ENCODE measurements at places on chromosomes 12 and 14.

DNA sequence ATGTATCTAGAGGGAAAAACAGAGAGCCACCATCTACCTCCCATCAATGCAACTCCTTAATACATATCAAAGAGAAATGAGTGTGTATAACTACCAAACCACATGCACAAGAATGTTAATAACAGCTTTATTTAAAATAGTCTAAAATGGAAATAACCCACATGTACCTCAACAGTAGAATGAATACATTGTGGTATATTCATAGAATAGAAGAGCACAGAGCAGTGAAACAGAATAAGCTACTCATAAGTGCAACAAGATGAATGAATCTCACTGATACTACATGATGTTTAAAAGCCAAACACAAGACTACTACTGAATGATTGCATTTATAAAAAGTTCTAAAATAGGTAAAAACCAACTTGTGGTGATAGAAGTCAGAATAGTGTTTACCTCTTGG, 232.5 kb downstream of the BTG1 start:
- DNase-seq, result no peak

GRCh38 chr12:50979369-50980052, 27.2 kb downstream of the HIGD1C start:
- no peak for DNase-seq

GRCh38 chr12:24798335-24798734, 150.6 kb downstream of the BCAT1 start:
- DNase-seq, result no peak

- DNase-seq, result no peak
Measured at GRCh38 chr12:65879878-65880277, 55.6 kb downstream of the HMGA2 start.

- no peak for DNase-seq
Measured at GRCh38 chr14:32571995-32572866, 243.1 kb downstream of the AKAP6 start.

DNA sequence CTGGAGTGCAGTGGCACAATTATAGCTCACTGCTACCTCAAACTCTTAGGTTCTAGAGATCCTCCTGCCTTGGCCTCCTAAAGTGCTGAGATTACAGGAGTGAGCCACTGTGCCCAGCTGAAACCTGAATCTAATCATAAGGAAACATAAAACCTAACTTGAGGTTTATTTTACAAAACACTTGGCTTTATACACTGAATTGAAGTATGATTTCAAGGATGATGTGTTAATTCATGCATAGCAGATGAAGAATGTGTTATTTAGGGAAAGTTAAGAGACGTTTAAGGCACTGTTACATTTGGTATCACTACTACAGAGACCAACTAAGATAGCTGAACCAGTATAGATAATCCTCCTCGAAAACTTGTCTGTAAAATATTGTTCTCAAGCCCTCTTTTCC, 6.4 kb downstream of the DICER1 start:
- no peak for DNase-seq

DNA sequence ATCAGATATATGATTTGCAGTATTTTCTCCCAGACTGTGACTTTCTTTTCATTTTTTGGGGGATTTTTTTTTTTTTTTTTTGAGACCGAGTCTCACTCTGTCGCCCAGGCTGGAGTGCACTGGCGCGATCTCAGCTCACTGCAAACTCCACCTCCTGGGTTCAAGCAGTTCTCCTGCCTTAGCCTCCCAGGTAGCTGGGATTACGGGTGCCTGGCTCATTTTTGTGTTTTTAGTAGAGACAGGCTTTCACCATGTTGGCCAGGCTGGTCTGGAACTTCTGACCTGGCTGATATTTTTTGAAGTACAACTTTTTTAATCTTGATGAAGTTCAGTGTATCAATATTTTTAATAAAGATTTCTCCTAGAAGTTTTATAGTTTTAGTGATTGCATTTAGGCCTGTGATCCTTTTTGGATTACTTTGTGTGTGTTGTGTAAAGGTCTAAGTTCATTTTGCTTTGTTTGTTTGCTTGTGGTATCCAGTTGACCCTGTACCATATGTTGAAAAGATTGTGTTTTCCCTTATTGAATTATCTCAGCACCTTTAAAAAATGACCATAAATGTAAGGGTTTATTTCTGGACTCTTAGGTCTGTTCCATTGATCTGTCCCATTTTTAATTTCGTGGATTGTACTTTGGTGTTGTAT, 24.2 kb downstream of the BORCS5 start:
- no peak for DNase-seq

All from stimulated activated CD8-positive, alpha-beta memory T cell treated with anti-CD3 and anti-CD28 coated beads, Interleukin-7, amount 100 ng/mL, for 1 hour (primary cell).